Activated CD8-positive, alpha-beta T cell treated with anti-CD3 and anti-CD28 coated beads for 36 hours (primary cell): ENCODE measurements at places on chromosomes 6 and 20. TPM values are rescaled to one million over a fixed set of nuclear protein-coding genes. Genes with fewer than 3 reads are reported as not detected.

The CST7 gene
- 49.3 TPM for total RNA-seq

The SDC4 gene
- total RNA-seq = 21.1 TPM

The CCDC167 gene
- 63.7 TPM for total RNA-seq

The AGER gene
- total RNA-seq = 16.4 TPM

The VIP gene
- not detected for total RNA-seq

The KCNQ5 gene
- total RNA-seq = 14.6 TPM

GRCh38 chr6:2497922-2498623 lies 252.6 kb downstream of the MYLK4 start:
- no peak for DNase-seq

- no peak for DNase-seq
These were observed 60.9 kb downstream of the C6orf58 start for GRCh38 chr6:127637830-127638409.

DNA sequence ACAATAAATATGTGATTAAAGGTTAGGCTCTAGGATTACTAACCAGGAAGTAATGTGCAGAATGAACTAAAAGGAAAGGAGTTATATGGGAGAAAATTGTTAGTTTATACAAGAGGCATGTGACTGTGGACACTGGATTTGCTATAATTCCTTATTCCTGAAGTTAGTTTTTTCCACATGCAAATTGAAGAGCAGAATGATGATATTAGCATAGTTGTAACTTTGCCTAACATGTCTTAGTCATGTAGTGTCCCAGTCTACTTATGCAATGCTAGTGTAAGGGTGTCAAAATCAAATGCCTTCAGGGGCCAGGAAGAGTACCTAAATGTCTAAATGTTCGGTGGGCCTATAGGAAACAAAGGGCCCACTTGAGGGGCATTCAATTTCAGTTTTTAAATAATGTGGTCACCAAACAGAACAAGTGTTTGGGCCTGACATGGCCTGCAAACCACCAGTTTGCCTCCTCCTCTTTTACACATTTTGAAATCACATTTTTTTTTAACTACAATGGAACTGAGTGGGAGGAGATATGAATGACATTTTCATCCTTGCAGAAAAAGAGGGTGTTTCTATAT lies 28.0 kb upstream of the CEP85L start:
- DNase-seq = peak; percentile 21

GRCh38 chr6:156602066-156602385 lies 175.2 kb upstream of the ARID1B start:
- no peak for DNase-seq

GRCh38 chr6:26197933-26198721 lies 110.9 kb downstream of the HFE start:
- peak; percentile 75 for DNase-seq

- no peak for DNase-seq
These were observed 8.9 kb downstream of the PERP start for GRCh38 chr6:138098306-138098705.

GRCh38 chr20:41833739-41834138 lies 215.6 kb upstream of the CHD6 start:
- no peak for DNase-seq

DNA sequence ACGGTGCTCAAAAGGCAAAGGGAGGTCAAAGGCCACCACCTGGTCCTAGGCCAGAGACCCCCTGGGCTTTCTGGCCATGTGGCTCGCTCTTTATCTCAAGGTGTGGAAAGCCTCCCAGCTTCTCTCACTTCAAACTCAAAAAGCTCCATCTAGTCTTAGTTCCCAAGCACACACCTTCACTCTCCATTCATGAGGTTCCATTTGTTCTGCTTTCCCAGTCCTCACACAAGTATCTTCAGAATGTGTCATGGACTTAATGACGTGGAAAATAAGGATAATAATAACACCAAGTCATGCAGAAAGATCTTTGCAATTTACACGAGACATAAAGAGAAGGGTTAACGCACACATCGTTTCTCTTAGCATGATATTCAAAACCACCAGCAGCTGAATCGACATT lies 219.3 kb downstream of the GMDS start:
- DNase-seq = no peak

- DNase-seq = no peak
These were observed 219.0 kb upstream of the CST7 start for GRCh38 chr20:24729896-24730605.
